ENCODE measurements at places on chromosomes 6 and 20.

DNA sequence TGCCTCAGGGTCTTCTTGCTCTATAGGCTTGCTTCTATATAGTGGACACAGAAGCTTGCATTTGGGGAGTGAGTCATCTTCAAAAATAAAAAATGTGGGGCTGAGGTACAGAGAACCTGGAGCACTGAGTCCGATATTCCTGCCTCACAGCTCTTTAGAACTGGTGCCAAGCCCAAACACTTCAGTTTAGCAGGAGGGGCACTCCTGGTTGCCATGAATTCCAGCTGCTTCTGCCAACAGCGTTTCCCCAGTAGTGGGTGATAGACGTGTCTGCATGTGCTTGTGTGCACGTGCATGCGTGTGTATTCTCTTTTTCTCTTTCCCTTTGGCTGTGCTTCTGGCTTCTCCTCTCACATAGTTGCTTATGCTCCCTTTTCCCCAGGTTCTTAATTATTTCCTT, 11.9 kb downstream of the DNPH1 start:
- H3K4me1 ChIP-seq = no peaks in the 10 kb centered on the region
- no peak overlapping the region for H3K4me3 ChIP-seq
- DNase-seq = no peak

- DNase-seq = no peak
- no peaks in the 10 kb centered on the region for H3K27me3 ChIP-seq
- peaks cover 11% of the 10 kb centered on the region for H3K4me1 ChIP-seq
- no peak overlapping the region for H3K27ac ChIP-seq
- H3K4me3 ChIP-seq = no peak overlapping the region
- H3K36me3 ChIP-seq = peaks cover 9% of the 10 kb centered on the region
These were observed 3.0 kb upstream of the BLCAP start for GRCh38 chr20:37530696-37531095.

GRCh38 chr20:56520180-56520579, 4.4 kb upstream of the FAM209A start:
- H3K27me3 ChIP-seq = no peaks in the 10 kb centered on the region
- DNase-seq = no peak
- H3K27ac ChIP-seq = no peak overlapping the region
- peaks cover 46% of the 10 kb centered on the region for H3K36me3 ChIP-seq
- H3K4me1 ChIP-seq = no peaks in the 10 kb centered on the region

DNA sequence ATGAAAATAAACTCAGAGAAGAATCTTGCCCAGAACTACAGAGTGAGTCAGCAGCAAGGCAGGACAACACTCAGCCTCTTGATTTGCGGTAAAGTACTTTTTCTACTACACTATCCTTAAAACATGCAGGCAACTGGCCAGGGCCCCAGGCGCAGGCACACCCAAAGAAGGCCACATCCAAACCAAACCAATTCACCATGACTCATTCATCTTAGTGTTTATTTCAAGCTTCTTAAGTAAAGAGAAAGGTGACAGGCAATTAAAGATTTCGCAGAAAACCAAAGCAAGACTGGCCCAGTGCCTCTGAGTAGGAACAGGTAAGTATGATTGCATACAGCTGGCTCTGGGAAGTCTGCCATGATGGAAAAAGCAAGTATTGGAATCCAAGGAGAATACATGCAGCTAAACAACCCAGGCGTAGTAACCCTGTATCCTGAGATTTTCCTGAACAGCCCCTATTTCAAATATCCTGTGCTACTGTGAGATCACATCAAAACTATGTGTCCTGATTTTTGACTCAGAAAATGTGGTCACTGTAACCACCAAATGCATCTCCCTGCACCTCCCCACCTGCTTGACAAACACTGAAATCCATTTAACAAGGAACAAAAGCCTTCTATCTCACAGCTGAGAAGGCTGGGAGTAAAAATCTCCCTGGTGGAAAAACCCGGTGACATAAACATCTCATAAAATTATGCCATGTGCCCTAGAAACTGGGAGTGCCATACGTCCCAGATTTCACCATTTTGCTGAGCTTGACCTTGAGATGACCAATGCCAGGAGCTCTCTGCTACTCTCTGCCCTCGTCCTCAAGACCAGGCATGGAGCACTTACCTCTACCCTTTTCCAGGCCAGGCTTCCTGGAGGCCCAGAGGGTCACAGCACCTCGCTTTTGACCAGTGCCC, 12.4 kb downstream of the WFDC3 start:
- H3K27ac ChIP-seq = peak overlapping the region; percentile 90
- DNase-seq = peak; percentile 100
- no peak overlapping the region for H3K4me3 ChIP-seq
- no peaks in the 10 kb centered on the region for H3K27me3 ChIP-seq
- H3K4me1 ChIP-seq = peaks cover 50% of the 10 kb centered on the region

GRCh38 chr20:10470276-10470675, 35.2 kb downstream of the SLX4IP start:
- H3K27me3 ChIP-seq = no peaks in the 10 kb centered on the region
- H3K36me3 ChIP-seq = no peaks in the 10 kb centered on the region
- no peak overlapping the region for H3K4me3 ChIP-seq
- DNase-seq = no peak

GRCh38 chr20:44941120-44941691, 19.0 kb downstream of the TOMM34 start:
- no peak for DNase-seq
- no peaks in the 10 kb centered on the region for H3K27me3 ChIP-seq
- no peak overlapping the region for H3K4me3 ChIP-seq
- no peak overlapping the region for H3K27ac ChIP-seq
- peaks cover 93% of the 10 kb centered on the region for H3K36me3 ChIP-seq

DNA sequence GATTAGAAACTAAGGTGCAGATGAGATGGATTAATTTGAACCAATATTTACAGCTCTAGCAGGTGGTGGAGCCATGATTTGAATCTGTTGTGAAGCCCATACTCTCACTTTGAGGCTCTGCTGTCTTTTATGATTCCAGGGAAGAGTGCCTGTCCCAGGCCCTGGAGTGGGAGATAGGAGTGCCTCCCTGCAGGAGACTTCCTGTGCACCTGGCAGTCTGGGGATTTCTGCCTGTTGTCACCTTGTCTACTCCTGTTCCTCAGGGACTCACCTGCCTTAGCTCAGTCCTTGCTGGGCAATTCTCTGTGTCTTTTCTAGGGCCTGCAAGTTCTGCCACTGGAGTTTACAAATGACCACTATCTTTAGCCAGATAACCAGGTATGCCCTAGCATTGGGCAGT, 46.3 kb downstream of the SCAND1 start:
- H3K27ac ChIP-seq = no peak overlapping the region
- no peaks in the 10 kb centered on the region for H3K4me1 ChIP-seq
- no peak for DNase-seq
- H3K36me3 ChIP-seq = peaks cover 51% of the 10 kb centered on the region
- H3K27me3 ChIP-seq = no peaks in the 10 kb centered on the region
- no peak overlapping the region for H3K4me3 ChIP-seq

GRCh38 chr6:159880412-159880975, 10.3 kb upstream of the MAS1 start:
- DNase-seq = no peak
- H3K27ac ChIP-seq = no peak overlapping the region
- no peaks in the 10 kb centered on the region for H3K27me3 ChIP-seq
- no peak overlapping the region for H3K4me3 ChIP-seq
- no peaks in the 10 kb centered on the region for H3K36me3 ChIP-seq

DNA sequence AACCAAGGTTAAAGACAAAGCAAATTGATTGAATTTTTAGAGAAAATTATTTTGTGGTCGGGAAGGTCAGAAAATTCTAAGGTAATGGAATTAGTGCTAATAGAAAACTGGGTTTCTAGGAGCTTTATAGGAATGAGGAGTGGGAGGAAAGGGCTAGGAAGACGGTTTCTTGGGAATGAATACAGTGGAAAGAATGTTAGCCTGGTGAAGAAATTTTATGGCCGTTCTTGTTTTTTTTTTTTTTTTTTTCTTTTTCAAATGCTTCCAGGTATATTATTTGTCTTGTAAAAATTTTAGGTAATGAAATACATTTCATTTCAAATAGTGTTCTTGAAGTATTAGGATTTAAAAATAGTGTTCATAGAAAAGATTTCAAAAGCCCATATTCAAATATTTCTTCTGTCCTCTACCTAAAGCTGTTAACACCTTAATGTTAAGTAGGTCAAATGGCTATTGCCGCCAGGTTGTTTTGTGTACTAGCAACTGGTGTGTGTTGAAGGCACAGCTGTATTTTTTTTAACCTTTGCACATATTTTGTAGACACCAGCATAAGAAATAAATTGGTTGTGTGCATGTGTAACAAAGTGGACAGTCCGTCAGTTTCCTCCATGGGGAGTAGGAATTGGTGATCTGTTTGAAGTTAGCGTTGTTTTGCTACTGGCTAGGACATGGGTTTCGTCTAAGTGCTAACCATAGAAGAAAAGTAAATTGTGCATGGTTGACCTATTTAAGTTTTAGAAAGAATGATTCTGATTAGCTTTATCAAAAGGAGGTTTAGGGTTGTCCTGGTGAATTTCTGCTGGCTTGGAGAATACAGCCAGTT, 32.3 kb downstream of the AFDN start:
- H3K36me3 ChIP-seq = no peaks in the 10 kb centered on the region
- H3K27ac ChIP-seq = peak overlapping the region; percentile 91
- no peaks in the 10 kb centered on the region for H3K27me3 ChIP-seq
- H3K4me3 ChIP-seq = no peak overlapping the region

- H3K27me3 ChIP-seq = no peaks in the 10 kb centered on the region
- peaks cover 21% of the 10 kb centered on the region for H3K4me1 ChIP-seq
- H3K27ac ChIP-seq = peak overlapping the region; percentile 24
- no peaks in the 10 kb centered on the region for H3K36me3 ChIP-seq
- DNase-seq = no peak
- H3K4me3 ChIP-seq = no peak overlapping the region
These were observed 6.9 kb upstream of the C20orf203 start for GRCh38 chr20:32680544-32681174.

- no peaks in the 10 kb centered on the region for H3K4me1 ChIP-seq
- H3K36me3 ChIP-seq = no peaks in the 10 kb centered on the region
- no peak overlapping the region for H3K27ac ChIP-seq
- no peaks in the 10 kb centered on the region for H3K27me3 ChIP-seq
- no peak for DNase-seq
These were observed 186.3 kb downstream of the QKI start for GRCh38 chr6:163600781-163601180.

DNA sequence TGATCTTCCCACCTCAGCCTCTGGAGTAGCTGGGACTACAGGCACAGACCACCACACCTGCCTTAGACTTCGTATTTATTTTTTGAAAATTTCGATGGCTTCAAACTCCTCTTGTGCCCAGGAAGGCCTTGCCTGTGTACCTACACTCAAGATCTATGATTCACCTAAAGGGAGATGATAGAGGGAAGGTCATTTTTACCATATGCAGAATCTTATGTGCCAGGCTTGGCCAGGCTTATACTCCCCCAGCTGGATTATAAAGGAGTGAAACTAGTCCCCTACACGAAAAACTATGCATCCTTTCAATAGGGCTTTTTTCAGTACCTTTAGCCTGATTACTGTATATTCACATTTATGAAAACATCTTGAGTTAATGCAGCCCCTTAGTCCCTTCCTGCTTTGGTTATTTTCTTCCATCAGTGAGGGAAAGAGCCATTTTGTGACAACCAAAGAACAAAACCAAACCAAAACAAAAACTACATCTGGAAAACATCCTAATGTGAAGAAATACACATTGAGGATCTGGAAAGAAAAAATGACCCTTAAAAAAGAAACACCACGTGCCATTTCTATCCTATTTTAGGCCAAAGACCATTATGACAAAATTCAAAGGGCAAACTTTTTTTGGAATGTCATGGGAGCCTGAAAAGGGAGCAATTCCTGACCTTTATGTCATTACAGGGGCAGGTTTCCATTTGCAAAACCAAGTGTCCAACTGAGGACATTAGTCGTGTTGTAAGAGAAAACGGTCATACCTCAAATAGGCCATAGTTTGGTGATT, 34.7 kb downstream of the RIPOR2 start:
- H3K4me1 ChIP-seq = no peaks in the 10 kb centered on the region
- no peak for DNase-seq
- H3K36me3 ChIP-seq = no peaks in the 10 kb centered on the region
- no peaks in the 10 kb centered on the region for H3K27me3 ChIP-seq
- no peak overlapping the region for H3K27ac ChIP-seq

DNA sequence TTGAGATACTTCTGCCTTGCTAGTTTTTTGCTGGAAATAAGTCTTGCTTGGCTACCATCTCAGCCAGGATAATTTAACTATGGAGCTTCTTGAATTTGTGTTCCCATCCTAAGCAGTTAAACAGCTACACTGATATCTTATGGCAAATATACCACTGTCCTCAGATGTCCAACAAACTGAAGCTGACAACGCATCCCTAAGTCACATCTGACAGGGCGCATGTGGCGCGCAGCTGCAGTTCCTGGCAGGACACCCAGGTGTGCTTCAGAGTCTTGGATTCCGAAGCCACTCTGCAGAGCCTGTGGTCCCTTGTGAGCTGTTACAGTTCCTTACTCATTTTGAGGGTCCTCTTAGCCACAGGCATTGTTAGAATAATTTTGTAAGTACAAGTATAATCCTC, 127.9 kb downstream of the WDR27 start:
- peaks cover 8% of the 10 kb centered on the region for H3K4me1 ChIP-seq
- no peaks in the 10 kb centered on the region for H3K36me3 ChIP-seq
- H3K4me3 ChIP-seq = no peak overlapping the region

DNA sequence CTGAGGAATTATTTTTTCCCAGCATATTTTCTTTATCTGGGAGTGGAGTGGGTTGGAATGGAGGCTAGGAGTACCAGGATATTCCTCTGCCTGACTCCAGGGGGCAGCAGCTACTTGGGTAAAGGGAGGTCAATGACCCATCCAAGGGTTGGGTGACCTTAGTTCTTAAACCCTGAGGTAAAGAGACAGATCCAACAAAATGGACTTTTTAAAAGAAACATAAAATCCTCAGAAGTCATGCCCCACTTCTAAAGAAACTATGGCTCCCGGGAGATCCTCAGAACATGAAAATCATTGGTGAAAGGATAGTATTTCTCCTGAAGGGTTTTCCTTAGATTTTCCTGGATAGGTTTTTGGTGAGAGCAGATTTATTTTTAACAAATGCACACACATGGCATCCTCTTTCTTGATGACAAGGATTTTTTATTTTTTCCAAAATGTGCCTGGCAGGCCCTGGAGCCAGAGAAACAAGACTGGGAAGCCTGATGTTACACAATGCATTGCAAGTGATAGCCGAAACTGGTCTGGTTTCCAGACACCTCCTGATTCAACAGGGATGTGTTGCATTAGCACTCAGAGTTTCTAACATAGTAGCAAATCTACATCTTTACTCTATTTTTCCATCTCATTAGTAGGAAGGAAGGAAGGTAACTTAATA, 240.9 kb upstream of the BTBD3 start:
- no peak for DNase-seq
- no peak overlapping the region for H3K27ac ChIP-seq
- peaks cover 10% of the 10 kb centered on the region for H3K27me3 ChIP-seq

DNA sequence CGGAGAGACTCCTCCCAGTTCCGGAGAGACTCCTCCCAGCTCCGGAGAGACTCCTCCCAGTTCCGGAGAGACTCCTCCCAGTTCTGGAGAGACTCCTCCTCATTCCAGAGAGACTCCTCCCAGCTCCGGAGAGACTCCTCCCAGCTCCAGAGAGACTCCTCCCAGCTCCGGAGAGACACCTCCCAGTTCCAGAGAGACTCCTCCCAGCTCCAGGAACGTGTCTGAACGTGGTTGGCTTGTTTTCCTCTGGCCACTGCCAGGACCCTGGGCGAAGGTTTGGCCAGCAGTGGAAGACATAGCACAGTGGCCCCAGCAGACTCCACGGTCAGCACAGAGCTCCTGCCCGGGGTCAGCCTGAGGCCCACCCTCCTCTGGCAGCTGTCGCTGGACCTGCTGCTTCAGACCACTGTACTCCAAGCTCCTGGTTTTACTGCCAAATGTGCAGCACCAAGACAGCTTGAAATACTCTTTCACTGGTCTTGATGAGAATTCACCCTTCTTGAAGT, 122.3 kb upstream of the AFDN start:
- H3K4me3 ChIP-seq = no peak overlapping the region
- DNase-seq = no peak
- H3K27me3 ChIP-seq = no peaks in the 10 kb centered on the region
- H3K36me3 ChIP-seq = no peaks in the 10 kb centered on the region

All from RWPE2 (cell line).